ENCODE measurements at places on chromosomes 13 and 19.

DNA sequence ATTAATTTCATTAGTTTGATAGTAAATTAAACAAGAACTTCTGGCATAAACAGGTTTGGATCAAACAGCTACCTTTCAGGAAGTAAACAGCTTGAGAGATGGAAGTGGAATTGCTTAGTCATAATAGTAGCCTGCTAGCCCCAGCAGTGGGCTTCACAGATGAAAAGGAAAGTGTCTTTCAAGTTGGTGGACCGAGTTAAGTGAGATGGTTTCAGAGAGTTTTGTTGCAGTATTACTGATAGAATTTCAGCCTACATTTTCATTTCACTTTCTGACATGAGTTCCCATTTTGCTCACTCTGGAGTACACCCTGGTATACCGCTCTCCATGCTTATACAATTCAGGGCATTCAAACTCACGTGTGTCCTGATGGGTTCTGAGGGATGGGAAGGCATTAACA, 2.0 kb upstream of the PTOV1 start:
- no peak for DNase-seq

GRCh38 chr13:23820530-23820929, 68.7 kb downstream of the MIPEP start:
- DNase-seq = no peak

DNA sequence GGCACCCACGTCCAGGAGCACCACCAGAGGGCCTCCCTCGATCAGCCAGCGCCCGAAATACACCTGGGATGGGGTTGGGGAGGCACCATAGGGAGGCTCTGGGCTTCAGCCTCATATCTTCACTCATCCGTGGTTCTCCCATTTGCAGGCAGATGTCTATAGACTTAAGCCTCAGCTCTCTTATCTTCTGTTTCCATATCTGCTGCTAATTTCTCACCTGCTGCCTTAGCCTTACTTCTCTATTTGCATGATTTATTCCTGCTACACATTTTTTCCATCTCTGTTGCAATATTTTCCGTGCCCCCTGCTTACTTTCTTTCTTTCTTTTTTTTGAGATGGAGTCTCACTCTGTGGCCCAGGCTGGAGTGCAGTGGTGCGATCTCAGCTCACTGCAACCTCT, 5.8 kb downstream of the GYS1 start:
- no peak for DNase-seq

DNA sequence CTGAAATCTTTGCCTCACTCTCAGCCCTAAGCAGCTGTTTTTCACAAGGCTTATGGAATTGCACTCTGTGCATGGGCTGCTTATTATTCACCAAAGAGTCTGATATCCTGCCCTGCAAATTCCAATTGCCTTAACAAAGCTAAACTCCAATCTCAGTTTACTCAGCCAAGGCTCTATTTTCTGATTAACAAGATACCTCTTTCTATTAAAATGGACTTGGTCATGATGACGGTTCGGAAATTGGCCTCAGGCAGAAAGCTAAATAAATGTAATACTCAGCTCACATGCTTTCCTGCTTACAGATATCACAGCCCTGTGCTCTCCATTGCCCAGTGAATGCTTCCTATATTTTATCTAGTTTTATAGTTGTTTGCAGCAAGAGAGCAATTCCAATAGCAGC, 1270.8 kb downstream of the PCDH9 start:
- DNase-seq = no peak

DNA sequence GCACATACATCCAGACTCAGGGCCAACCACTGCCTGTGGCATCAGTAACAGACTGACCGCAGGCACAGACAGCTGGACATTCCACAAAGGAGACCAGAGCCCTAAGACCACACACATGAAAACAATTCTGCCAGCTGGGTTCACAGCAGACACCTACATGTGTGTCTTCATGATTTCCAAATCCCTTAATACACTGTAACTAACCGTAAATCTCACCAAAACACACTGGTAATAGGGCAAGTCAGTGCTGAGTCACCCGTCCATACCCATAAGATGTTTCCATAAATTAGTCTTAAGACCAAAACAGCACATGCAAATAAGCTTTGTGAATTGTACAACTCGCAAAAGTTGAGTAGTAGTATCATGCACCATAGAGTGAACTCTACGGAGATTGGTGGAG, 65.4 kb downstream of the TUBGCP3 start:
- no peak for DNase-seq

DNA sequence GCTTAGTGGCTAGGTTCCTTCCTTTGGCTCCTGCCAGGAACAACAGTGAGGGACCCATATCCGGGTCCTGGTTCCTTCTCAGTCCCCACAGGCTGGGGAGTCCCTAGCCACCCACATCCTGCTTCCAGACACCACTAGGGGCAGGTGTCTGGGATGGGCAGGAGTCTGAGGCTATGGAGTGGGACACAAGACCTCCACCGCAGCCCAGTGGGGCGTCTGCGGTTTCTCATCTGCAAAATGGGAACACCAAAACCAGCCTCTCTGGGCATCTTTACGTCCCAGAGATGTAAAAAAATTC, 879 bp upstream of the FCGBP start:
- no peak for DNase-seq

- DNase-seq = no peak
Observed at GRCh38 chr13:30702006-30702405, 33.3 kb upstream of the ALOX5AP start.

- DNase-seq = no peak
Observed at GRCh38 chr13:24725379-24725778, 38.6 kb upstream of the RNF17 start.

DNA sequence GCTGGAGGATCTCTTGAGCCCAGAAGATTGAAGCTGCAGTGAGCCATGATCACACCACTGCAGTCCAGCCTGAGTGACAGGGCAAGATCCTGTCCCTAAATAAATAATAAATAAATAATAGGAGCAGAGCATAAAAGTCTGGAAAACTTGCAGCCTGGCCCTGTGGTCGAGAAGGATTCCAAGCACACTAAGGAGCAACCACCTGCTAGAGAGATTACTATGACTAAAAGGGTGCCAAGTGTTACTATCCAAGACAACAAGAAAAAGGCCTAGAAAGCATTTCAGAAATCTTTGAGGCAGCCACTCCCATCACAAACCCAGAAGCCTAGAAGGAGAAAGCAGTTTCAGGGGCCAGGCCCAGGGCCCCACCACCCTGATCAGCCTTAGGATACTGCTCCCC, 46.1 kb downstream of the LHFPL6 start:
- no peak for DNase-seq

- no peak for DNase-seq
Observed at GRCh38 chr13:113001241-113002140, 32.5 kb downstream of the MCF2L start.

DNA sequence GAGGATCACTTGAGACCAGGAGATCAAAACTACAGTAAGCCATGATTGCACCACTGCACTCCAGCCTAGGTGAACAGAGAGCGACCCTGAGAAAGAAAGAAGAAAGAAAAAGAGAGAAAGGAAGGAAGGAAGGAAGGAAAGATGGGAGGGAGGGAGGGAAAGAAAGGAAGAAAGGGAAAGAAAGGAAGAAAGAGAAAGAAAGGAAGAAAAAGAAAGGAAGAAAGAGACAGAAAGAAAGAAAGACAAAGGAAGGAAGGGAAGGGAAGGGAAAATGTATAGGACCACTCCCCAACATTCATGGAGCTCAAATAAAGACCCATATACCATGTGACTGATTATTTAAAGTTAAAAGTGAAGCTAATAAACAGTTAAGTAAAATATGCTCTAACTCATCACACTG, 39.9 kb downstream of the SYDE1 start:
- no peak for DNase-seq

DNA sequence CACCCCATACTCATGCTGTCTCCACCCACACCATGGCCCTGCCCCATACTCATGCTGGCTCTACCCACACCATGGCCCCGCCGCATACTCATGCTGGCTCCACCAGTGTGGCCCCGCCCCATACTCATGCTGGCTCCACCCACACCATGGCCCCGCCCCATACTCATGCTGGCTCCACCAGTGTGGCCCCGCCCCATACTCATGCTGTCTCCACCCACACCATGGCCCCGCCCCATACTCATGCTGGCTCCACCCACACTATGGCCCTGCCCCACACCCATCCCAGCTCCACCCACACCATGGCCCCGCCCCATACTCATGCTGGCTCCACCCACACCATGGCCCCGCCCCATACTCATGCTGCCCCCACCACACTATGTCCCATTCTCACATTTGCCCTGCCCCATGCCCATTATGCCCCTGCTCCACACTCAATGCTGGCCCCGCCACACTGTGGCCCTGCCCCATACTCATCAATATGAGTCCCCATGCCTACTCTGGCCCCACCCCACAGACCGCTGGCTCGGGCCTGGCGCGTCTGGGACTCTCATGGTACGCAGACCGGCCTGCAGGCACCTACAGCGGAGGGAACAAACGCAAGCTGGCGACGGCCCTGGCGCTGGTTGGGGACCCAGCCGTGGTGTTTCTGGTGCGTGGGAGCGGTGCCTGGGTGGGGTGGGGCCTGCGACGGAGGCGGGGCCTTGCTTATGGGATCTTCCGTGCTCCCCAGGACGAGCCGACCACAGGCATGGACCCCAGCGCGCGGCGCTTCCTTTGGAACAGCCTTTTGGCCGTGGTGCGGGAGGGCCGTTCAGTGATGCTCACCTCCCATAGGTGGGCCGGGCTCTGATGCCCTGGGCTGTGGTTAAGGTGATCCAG, 3.7 kb upstream of the ARHGAP45 start:
- peak; percentile 62 for DNase-seq

DNA sequence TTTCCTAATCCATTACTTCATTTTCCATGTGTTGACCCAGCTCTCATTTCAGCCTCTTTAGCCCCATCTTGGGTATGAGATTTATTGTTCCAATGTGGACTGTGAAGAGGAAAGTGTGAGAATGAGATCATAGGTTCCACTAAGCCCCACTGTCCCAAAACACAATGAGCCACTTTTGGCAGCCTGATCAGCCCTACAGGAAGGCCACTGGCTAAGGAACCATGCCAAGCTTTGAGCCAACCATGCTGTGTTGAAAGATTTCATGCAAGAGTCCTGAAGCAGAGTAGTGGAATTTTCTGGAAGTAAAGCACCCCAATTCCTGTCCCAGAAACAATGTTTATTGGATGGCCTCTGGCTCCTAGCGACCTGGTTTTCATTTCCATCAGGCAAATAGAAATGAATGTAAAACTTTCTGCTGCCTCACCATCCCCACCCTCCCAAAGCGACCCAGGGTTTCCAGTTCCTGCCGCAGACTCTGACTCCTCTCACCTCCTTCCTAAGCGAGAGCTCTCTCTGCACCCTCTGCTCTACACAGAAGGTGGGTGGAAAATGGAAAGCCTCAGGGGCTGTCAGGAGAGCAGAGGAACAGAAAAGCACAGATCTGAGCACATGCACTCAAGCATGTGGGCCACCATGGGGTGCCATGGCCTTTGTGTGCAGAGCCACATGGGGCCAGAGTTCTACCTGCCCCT, 73.1 kb downstream of the KCTD12 start:
- no peak for DNase-seq

DNA sequence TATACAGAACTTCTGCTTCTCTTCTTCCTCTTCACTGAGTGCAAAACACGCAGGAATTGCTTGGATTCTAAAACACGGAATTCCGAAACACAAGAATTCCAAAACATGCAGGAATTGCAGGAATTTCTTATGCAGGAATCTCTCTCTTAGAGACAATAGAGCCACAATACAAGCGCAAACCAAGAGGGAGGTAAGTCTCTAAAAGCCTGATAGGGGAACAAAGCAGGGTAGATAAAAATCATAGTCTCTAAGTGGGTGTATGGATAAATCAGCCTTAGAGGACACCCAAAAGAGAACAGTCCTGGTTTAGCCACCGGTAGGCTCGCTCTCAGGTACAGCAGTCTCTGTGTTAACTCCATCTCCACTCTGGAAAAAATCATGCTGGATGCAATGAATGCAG, 112.9 kb downstream of the LHFPL6 start:
- DNase-seq = no peak

DNA sequence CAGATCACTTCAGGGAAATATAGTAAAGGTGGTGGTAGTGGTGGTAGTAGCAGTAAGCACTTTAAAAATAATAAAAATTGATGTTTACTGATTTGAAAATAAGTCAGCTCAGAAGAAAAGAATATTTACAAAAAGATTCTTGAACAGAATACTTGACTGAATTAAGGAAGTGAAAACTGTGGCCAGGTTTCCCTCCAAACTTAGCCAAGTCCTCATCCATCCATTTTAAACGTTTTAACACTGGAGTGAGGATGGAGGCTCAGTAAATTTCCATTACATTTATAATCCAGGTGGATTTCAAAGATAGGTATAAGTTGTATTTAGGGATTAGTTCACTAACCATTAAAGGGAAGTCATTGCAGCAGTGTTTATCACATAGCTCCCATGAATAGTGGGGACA, 221.5 kb downstream of the RGCC start:
- no peak for DNase-seq

DNA sequence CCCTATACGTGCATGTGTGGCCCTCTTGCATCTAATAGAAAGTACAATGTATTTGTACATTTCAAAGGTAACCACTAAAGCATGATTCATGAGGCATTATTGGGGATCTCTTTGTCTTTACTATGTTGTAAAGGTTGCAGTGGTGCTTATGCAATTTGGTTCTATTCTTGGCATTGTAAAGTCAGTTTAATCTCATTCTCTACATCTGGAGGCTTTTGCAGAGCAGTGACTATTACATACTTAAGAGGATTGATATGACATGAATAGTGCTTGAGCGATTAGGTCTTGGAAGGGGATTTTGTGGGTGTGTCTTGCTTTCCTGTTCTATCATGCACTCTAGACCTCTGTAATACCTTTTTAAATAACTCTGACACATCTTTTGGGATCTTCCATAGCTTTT, 610.0 kb downstream of the EFNB2 start:
- no peak for DNase-seq

DNA sequence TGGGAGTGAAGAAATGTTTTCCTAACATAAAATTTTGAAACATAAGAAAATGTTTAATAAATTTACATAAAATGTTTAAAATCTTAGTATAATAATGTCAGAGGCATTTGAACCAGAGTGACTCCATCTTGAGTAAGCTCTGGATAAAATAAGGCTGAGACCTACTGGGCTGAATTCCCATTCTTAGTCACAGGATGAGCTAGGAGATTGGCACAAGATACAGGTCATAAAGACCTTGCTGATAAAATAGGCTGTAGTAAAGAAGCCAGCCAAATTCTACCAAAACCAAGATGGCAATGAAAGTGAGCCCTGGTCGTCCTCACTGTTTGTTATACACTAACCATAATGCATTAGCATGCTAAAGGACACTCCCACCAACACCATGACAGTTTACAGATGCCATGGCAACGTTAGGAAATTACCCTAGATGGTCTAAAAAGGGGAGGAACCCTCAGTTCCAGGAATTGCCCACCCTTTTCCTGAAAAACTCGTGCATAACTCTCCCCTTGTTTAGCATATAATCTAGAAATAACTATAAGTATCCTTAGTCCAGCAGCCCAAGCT, 1184.0 kb downstream of the UQCRFS1 start:
- no peak for DNase-seq

DNA sequence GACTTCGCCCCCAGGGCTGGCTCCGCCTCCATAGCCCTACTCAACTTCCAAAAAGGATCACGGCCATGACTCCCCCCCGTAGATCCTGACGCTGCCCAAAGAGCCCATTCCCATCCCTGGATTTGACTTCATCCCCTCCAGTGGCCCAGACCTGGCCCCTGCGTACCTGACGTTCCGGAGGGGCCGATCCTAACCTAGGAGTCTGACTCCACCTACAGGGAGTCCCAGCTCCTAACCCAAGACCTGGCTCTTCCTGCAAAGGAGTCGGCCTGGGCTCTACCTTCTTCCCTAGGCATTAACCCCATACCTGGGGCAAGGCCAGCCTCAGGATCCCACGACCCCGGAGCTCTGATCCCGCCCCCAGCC, 10.8 kb downstream of the STAP2 start:
- no peak for DNase-seq

GRCh38 chr13:92913840-92914239, 312.8 kb upstream of the GPC6 start:
- no peak for DNase-seq

Data from stimulated activated CD8-positive, alpha-beta memory T cell treated with anti-CD3 and anti-CD28 coated beads, Interleukin-2, amount 100 ng/mL, for 48 hours (primary cell).